ENCODE measurements at places on chromosomes 7 and 10. TPM values are rescaled to one million over a fixed set of nuclear protein-coding genes. Genes with fewer than 3 reads are reported as not detected.

NPSR1 gene
- polyA plus RNA-seq, result not detected

MAD1L1 gene
- 25.1 TPM for polyA plus RNA-seq

ZPBP gene
- 0.25 TPM for polyA plus RNA-seq

GRCh38 chr7:5831196-5831595, 49.4 kb upstream of the OCM start:
- DNase-seq, result peak; percentile 78

- no peak for DNase-seq
Measured at GRCh38 chr7:18708204-18708603, 212.7 kb downstream of the HDAC9 start.

GDF10 gene
- 2.1 TPM for polyA plus RNA-seq

AKR1C1 gene
- 11.7 TPM for polyA plus RNA-seq

- no peak for DNase-seq
Measured at GRCh38 chr10:69562731-69563254, 10.4 kb downstream of the NEUROG3 start.

- no peak for DNase-seq
Measured at GRCh38 chr7:1743481-1744230, 73.6 kb downstream of the ELFN1 start.

DNA sequence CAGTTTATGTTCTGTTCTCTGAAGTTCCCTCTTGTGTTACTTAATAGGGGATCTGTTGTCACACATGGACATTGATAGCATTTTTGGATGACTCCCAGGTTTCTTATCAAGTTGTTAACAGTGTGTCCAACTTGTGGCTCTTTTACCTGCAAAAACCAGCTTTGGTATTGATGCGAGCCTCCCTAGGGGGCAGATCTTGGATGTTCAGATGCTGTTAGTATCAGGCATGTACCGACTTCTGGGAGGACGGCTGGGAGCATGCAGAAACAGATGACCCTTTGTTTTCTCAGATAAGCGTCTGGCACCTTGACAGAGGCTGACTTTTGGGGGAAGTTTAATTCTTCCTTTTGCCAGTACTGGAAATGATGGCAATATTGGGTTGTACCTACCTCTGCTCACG, 2.2 kb downstream of the PLPP4 start:
- no peak for DNase-seq

- DNase-seq, result peak; percentile 39
Measured at GRCh38 chr10:45420453-45421192, 46.6 kb downstream of the ALOX5 start.

Data from right renal pelvis (tissue), 4 donors.